Natural killer cell (primary cell): ENCODE measurements at places on chromosomes 7 and 10. TPM values are rescaled to one million over a fixed set of nuclear protein-coding genes. Genes with fewer than 3 reads are reported as not detected.

PIK3AP1 gene
- 95.3 TPM for total RNA-seq

- no peaks in the 10 kb centered on the region for H3K36me3 ChIP-seq
- H3K27ac ChIP-seq = no peak overlapping the region
- DNase-seq = no peak
- H3K27me3 ChIP-seq = no peaks in the 10 kb centered on the region
- H3K4me1 ChIP-seq = peaks cover 4% of the 10 kb centered on the region
Measured at GRCh38 chr10:89156161-89156835, 50.8 kb downstream of the CH25H start.

- peaks cover 7% of the 10 kb centered on the region for H3K4me1 ChIP-seq
- no peaks in the 10 kb centered on the region for H3K27me3 ChIP-seq
- no peak overlapping the region for H3K4me3 ChIP-seq
- H3K36me3 ChIP-seq = no peaks in the 10 kb centered on the region
Measured at GRCh38 chr7:148916186-148916585, 32.1 kb upstream of the EZH2 start.

GRCh38 chr7:42693722-42694121 is 218.1 kb downstream of the C7orf25 start:
- H3K36me3 ChIP-seq = no peaks in the 10 kb centered on the region
- no peak overlapping the region for H3K4me3 ChIP-seq
- no peaks in the 10 kb centered on the region for H3K27me3 ChIP-seq
- H3K4me1 ChIP-seq = no peaks in the 10 kb centered on the region
- no peak for DNase-seq

DNA sequence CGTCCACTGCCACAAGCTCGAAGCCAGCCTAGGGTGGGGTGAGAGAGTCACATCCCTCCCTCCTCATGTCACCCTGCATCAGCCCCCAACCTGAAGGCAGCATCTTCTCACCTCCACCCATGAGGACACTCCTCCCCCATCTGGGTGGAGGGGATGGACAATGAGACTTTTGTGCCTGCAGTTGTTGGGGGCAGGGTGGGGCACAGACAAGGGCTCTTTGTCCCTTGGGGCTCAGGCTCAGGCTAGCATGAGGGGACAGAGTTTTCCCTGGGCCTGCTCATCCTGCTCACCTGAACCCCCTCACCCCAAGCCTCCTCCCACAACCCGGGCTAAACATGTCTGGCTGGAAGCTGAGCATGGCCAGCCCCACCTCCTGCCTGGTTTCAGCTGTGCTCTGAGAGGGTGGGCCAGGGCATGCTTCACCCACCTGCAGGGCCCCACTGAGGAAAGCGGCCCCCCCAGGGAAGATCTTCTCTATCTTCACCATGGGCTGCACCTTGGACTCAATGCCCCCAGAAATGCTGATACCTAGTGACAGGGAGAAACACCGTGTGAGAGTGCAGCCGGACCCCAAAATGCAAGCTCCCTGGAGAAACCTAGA is 9.3 kb downstream of the LZTS2 start:
- no peak overlapping the region for H3K27ac ChIP-seq
- H3K36me3 ChIP-seq = peaks cover 4% of the 10 kb centered on the region
- DNase-seq = no peak
- peaks cover 8% of the 10 kb centered on the region for H3K4me1 ChIP-seq

- H3K27ac ChIP-seq = no peak overlapping the region
- no peaks in the 10 kb centered on the region for H3K4me1 ChIP-seq
- H3K27me3 ChIP-seq = no peaks in the 10 kb centered on the region
- H3K36me3 ChIP-seq = no peaks in the 10 kb centered on the region
- DNase-seq = no peak
Measured at GRCh38 chr7:135179321-135179925, 8.9 kb upstream of the CYREN start.

- peaks cover 8% of the 10 kb centered on the region for H3K4me1 ChIP-seq
- no peaks in the 10 kb centered on the region for H3K36me3 ChIP-seq
- DNase-seq = no peak
- no peak overlapping the region for H3K4me3 ChIP-seq
- H3K27ac ChIP-seq = no peak overlapping the region
Measured at GRCh38 chr10:5968037-5968680, 9.2 kb downstream of the IL15RA start.

CYCS gene
- total RNA-seq = 167 TPM

- H3K4me3 ChIP-seq = no peak overlapping the region
- peaks cover 18% of the 10 kb centered on the region for H3K4me1 ChIP-seq
- peaks cover 29% of the 10 kb centered on the region for H3K27me3 ChIP-seq
- H3K27ac ChIP-seq = no peak overlapping the region
Measured at GRCh38 chr7:124764847-124765400, 668 bp downstream of the GPR37 start.

DNA sequence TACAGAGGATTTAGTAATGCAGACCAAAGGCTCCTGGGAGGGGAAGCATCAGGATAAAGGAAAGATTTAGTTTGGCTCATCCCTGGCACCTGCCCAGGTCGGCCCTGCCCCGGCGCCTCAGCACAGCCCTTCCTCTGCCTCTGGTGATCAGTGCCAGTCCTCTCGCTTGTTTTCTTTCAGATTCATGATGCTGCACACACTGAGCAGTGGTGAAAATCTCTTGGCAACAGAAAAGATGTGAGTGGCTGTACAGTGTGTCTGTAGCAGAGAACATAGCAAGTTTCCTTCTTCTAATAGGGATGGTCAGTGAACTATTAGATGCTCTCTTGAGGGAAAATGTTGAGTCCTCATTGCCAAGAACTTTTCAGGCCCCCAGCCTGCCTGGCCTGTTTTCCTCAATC is 994.1 kb downstream of the KCNMA1 start:
- DNase-seq = no peak
- H3K36me3 ChIP-seq = no peaks in the 10 kb centered on the region

DNA sequence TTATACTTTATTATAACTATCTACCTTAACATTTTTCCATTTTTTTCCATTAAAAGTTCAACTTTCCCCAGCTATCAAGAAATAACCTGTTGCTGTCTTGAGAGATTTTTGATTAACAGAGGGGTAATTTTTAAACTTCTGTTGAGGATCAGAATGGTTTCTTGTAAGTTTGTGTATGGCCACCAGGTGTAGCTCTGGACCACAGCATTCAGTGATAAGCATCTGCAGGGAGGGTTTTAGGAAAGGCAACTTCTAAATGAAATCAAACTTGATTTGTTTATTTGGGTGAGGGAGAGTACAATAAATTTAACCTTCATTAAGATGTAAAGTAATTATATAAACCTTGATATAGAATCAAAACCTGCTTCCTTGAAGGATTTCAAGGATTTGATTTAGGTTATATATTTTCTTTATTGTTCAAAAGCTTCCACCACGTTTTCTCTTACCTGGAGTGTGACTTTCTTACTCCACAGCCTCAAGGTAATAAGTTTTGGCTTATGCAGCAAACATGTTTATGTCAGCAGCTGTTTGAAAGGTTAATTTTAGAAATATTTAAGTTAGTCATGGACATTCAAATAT is 153.3 kb downstream of the STK31 start:
- no peaks in the 10 kb centered on the region for H3K27me3 ChIP-seq
- H3K36me3 ChIP-seq = no peaks in the 10 kb centered on the region
- no peak overlapping the region for H3K4me3 ChIP-seq
- no peaks in the 10 kb centered on the region for H3K4me1 ChIP-seq
- H3K27ac ChIP-seq = no peak overlapping the region

- peaks cover 31% of the 10 kb centered on the region for H3K4me1 ChIP-seq
- DNase-seq = peak; percentile 29
- no peaks in the 10 kb centered on the region for H3K36me3 ChIP-seq
- H3K27me3 ChIP-seq = peaks cover 16% of the 10 kb centered on the region
- peak overlapping the region; percentile 94 for H3K27ac ChIP-seq
Measured at GRCh38 chr7:151410405-151411390, 860 bp upstream of the WDR86 start.

TUBAL3 gene
- not detected for total RNA-seq

- DNase-seq = no peak
- H3K4me3 ChIP-seq = no peak overlapping the region
- no peaks in the 10 kb centered on the region for H3K27me3 ChIP-seq
- H3K36me3 ChIP-seq = peaks cover 83% of the 10 kb centered on the region
- peaks cover 23% of the 10 kb centered on the region for H3K4me1 ChIP-seq
Measured at GRCh38 chr7:100682228-100682741, 8.7 kb downstream of the GNB2 start.

- no peaks in the 10 kb centered on the region for H3K4me1 ChIP-seq
- DNase-seq = no peak
- H3K27me3 ChIP-seq = no peaks in the 10 kb centered on the region
- H3K27ac ChIP-seq = no peak overlapping the region
Measured at GRCh38 chr10:104732222-104732621, 91.1 kb downstream of the SORCS3 start.

DNA sequence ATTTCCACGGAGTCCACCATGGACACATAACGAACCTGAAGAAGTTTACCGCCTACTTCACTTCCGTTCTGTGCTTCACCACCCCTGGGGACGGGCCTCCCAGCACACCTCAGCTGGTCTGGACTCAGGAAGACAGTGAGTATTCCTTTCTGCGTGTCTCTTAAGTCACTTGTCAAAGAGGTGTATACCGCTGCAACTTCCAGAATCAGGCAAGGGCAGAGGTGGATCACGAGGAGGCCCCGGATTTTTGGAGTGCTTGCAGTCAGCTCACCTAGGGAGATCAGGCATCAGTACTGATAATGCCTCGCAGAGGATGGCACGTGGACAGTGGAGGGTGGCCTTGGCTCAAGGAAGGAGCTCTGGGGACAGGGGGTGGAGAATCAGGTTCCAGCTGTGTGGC is 630.4 kb upstream of the FOXK1 start:
- H3K27ac ChIP-seq = no peak overlapping the region
- H3K36me3 ChIP-seq = no peaks in the 10 kb centered on the region
- no peak overlapping the region for H3K4me3 ChIP-seq
- no peaks in the 10 kb centered on the region for H3K27me3 ChIP-seq
- no peaks in the 10 kb centered on the region for H3K4me1 ChIP-seq
- DNase-seq = no peak

MXI1 gene
- 13.6 TPM for total RNA-seq

SEMA3D gene
- total RNA-seq = not detected

- no peaks in the 10 kb centered on the region for H3K36me3 ChIP-seq
- no peak for DNase-seq
- H3K4me3 ChIP-seq = no peak overlapping the region
- H3K27ac ChIP-seq = no peak overlapping the region
- no peaks in the 10 kb centered on the region for H3K27me3 ChIP-seq
- no peaks in the 10 kb centered on the region for H3K4me1 ChIP-seq
Measured at GRCh38 chr7:145265180-145265579, 429.3 kb upstream of the TPK1 start.

PRSS37 gene
- not detected for total RNA-seq

GRCh38 chr10:32950591-32951108 is 7.4 kb downstream of the ITGB1 start:
- H3K27me3 ChIP-seq = no peaks in the 10 kb centered on the region
- peaks cover 23% of the 10 kb centered on the region for H3K4me1 ChIP-seq
- no peak overlapping the region for H3K27ac ChIP-seq
- H3K36me3 ChIP-seq = peaks cover 2% of the 10 kb centered on the region
- DNase-seq = no peak
- H3K4me3 ChIP-seq = no peak overlapping the region

DNA sequence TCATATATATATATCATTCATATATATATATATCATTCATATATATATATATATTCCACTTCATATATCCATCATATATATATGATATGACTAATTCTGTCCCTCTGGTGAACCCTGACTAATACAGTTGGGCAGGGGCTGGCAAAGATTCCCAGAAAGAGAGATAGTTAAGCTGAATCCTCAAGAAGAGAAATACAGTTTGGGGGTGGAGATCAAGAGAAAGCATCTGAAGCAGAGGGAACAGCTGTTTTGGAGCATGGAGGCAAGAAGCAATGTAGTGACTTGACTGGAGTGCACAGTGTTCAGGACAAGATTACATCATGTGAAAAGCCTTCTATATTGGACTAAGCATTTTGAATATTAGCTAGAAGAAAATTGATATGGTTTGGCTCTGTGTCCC is 540.7 kb downstream of the MAGI2 start:
- DNase-seq = no peak
- H3K36me3 ChIP-seq = no peaks in the 10 kb centered on the region
- H3K27me3 ChIP-seq = no peaks in the 10 kb centered on the region

DNA sequence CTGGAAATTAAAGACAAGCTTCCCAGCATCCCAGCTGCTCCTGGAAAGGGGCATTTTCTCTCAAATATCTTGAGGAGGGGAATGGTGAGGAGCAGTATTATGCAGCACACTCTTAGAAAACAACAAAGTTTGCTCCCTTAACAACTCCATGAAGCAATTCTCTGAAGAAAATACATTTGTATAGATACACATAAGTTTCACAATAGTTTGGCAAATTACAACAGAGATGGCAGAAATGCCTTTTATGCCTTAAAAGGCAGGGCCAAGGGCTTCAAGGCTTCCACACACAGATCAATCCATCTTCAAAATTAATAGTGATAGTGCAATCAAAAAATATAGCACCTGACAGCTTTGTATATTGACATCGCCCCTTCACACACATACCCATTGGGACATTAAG is 12.2 kb downstream of the DGKI start:
- no peak for DNase-seq
- no peak overlapping the region for H3K27ac ChIP-seq
- no peak overlapping the region for H3K4me3 ChIP-seq
- no peaks in the 10 kb centered on the region for H3K27me3 ChIP-seq

GRCh38 chr7:1473864-1474512 is 14.7 kb upstream of the MICALL2 start:
- peaks cover 51% of the 10 kb centered on the region for H3K36me3 ChIP-seq
- no peak overlapping the region for H3K4me3 ChIP-seq
- DNase-seq = peak; percentile 95
- no peaks in the 10 kb centered on the region for H3K4me1 ChIP-seq
- no peak overlapping the region for H3K27ac ChIP-seq

DNA sequence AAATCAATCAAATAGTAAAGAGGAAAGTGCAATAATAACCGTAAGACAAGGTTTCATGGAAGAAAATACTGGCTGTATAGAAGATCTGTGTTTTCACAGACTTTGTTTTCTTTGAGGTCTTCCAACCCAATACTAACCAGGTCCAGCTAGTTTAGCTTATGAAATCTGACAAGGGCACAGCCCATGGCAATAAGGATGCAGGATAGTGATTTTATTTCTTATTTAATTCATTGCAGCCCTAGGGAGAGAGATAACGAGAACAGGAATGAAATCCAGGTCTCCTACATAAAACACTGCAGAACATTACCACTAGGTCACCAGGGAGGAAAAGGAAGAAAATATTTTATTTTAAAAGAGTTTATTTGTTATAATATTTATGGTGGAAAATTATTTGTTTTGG is 145.1 kb downstream of the DNAJC1 start:
- DNase-seq = no peak
- H3K4me3 ChIP-seq = no peak overlapping the region
- no peak overlapping the region for H3K27ac ChIP-seq
- H3K4me1 ChIP-seq = no peaks in the 10 kb centered on the region
- no peaks in the 10 kb centered on the region for H3K27me3 ChIP-seq
